Kidney (tissue), 22 donors: ENCODE measurements at places on chromosomes 6 and 20. TPM values are rescaled to one million over a fixed set of nuclear protein-coding genes. Genes with fewer than 3 reads are reported as not detected.
A peak's percentile ranks its signal among the peaks of the same experiment; 100 is the strongest.

The MUCL3 gene
- total RNA-seq: 0.13 TPM

The THBS2 gene
- 33.4 TPM for total RNA-seq

The SOX18 gene
- 56.7 TPM for total RNA-seq

The YIPF3 gene
- 107 TPM for total RNA-seq

DNA sequence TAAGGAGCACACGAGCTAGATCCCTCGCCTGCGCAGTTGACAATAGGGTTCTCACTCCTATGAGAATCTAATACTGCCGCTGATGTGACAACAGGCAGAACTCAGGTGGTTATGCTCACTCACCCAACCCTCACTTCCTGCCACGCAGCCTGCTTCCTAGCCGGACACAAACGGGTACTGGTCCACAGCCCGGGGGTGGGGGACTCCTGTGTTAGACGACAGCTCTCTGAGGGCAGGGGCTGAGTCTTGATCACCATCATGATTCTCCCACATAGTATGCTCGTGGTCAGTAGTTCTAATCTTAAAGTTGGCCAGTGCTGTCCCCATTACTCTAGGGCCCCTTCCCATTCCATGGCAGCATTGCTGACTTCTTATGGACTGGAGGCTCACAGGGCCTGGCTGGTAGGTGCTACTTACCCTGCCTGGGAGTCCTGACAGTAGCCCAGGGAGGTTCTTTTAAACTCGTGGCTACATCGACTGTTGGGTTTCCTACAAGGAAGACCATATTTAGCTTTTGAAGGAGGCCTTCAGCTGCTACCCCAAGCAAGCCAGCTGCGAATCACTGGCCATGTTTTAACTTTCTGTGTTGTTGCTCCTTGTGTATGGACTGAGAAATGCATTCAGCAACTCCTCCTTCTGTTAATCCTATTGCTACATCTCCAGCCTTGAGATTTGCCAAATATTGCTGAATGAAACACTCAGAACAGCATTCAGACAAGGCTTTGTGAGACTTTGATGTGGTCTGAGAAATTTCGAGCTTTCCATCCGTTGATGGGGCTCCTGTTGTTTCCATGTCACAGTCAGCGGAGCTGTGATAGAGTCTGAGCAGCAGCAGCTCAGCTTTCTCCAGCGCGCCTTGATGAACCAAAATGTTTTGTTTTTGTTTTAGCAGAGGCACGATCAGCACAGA is 300.3 kb downstream of the NRN1 start:
- no peak for DNase-seq
- no peaks in the 10 kb centered on the region for H3K27me3 ChIP-seq
- no peaks in the 10 kb centered on the region for H3K4me1 ChIP-seq
- no peak overlapping the region for H3K27ac ChIP-seq

- H3K36me3 ChIP-seq: no peaks in the 10 kb centered on the region
- no peaks in the 10 kb centered on the region for H3K27me3 ChIP-seq
- no peak overlapping the region for H3K27ac ChIP-seq
- H3K4me3 ChIP-seq: no peak overlapping the region
- H3K4me1 ChIP-seq: peaks cover 4% of the 10 kb centered on the region
These were observed 8.3 kb downstream of the MYL9 start for GRCh38 chr20:36549628-36549941.

DNA sequence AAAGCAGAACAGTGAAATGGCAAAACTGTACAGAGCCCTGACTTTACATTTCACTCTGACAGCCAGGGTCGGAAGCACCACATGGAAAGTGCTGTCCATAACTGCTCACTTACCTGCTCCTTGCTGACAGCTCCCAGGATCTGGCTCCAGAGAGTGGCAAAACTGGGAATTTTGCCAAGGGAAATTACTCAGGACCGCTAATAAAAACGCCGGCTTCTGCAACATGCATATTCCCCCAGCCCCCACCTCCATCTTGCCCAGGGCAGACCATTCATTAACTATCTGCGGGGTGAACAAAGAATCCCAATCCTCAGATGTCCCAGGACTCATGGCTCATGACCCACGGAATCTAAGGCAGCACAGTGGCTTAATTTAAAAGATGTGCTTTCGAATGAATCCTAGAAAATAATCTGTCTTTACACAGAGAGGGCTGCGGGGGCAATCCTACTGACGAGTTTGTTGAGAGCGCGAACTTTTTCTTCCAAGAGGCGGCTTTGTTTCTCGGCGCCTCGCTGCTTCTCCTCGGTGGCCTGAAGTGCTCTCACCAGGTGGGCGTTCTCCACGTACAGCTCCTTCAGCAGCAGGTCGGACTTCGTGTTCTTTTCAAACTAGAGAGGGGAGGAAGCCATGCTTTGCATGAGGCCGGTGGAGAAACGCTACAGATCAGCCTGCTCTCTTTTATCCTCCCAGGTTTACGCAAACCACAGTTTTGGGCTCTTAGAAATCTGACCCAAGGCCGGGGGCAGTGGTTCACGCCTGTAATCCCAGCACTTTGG is 45.8 kb downstream of the GINS1 start:
- peaks cover 20% of the 10 kb centered on the region for H3K36me3 ChIP-seq
- H3K4me1 ChIP-seq: no peaks in the 10 kb centered on the region
- no peak overlapping the region for H3K27ac ChIP-seq
- H3K4me3 ChIP-seq: no peak overlapping the region
- DNase-seq: peak; percentile 12

DNA sequence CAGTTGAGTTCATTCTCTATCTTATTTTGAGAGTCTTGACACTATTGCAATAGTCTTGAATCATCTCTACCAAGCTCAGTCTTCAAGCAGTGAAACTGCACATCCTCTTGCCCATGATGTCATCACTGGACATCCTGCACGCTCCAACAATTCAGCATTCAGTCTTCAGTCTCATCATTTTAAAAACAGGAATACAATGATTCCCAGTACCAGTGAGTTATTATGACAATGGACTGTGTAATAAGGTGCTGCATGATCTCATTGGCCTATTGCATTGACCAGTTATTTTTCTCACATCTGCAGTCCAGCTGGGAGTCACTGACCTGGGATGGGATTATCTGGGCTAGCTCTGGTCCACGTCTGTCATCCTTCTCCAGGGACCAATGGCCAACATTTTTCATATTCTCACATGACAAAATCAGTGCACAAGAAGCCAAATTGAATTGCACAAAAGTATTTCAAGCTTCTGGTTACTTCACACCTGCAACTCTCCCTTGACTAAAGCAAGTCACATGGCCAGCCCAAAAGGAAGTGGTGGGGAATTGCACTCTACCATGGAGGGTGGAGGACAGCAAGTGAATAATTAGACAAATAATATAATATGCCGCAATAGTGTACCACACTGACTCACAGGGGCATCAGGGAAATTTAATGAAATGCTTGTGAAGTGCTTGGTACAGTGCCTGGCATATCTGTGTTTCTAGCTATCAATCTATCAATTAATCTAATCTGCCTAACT is 6.4 kb upstream of the CST2 start:
- H3K4me3 ChIP-seq: no peak overlapping the region
- H3K36me3 ChIP-seq: no peaks in the 10 kb centered on the region
- H3K4me1 ChIP-seq: no peaks in the 10 kb centered on the region
- H3K27me3 ChIP-seq: no peaks in the 10 kb centered on the region

DNA sequence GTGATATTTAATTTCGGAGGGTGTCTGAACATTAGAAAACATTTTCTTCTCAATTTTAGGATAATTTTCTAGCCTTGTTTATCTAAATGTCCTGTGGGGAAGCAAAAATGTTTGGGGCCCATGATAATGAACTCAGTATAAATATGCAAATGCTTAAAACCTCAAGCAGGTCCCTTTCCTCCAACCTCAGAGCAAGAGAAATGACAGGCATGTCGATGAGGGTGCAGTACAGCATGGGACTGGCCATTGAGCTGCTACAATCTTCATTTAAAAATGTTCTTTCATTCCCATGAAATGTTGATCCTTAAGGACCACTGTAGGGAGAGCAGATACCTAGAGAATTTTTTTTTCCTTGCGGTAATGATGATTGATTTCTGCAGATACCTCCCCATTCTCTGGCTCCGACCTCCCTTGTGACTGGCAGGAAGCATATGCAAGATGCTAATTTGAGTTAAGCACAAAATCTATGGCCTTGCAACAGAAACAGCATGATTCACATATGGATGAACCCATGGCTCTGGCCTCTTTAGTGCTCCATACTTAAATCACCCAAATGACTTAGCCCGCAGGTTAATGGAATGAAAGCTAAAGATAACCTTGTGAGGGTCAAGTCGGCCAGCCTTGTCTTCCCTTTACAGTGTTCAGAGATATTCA is 243.3 kb downstream of the SOX4 start:
- H3K4me1 ChIP-seq: peaks cover 7% of the 10 kb centered on the region
- DNase-seq: no peak
- H3K27ac ChIP-seq: no peak overlapping the region
- H3K27me3 ChIP-seq: no peaks in the 10 kb centered on the region
- H3K4me3 ChIP-seq: no peak overlapping the region
- H3K36me3 ChIP-seq: no peaks in the 10 kb centered on the region

GRCh38 chr20:18739751-18740166 is 73.8 kb upstream of the SCP2D1 start:
- H3K27me3 ChIP-seq: no peaks in the 10 kb centered on the region
- H3K4me1 ChIP-seq: no peaks in the 10 kb centered on the region
- DNase-seq: peak; percentile 58
- no peak overlapping the region for H3K4me3 ChIP-seq
- H3K36me3 ChIP-seq: no peaks in the 10 kb centered on the region

DNA sequence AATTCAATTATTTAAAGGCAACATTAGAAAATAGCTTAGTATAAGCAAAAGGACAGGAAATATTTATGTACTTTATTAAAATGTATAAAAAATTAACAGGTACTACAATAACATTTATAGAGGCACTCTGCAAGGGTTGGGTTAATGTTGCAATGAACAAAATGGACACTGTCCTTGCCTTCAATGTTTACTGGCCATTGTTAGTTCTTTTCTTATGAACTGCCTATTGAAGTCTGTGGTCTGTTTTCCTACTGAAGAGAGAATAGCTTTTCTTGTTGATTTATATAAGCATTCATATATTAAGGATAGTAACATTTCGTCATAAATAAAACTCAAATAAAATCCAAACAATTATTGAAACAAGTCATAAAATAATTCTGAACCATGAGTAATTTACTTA is 135.3 kb upstream of the BEND6 start:
- H3K27ac ChIP-seq: no peak overlapping the region
- DNase-seq: no peak
- H3K4me3 ChIP-seq: no peak overlapping the region
- H3K36me3 ChIP-seq: no peaks in the 10 kb centered on the region

DNA sequence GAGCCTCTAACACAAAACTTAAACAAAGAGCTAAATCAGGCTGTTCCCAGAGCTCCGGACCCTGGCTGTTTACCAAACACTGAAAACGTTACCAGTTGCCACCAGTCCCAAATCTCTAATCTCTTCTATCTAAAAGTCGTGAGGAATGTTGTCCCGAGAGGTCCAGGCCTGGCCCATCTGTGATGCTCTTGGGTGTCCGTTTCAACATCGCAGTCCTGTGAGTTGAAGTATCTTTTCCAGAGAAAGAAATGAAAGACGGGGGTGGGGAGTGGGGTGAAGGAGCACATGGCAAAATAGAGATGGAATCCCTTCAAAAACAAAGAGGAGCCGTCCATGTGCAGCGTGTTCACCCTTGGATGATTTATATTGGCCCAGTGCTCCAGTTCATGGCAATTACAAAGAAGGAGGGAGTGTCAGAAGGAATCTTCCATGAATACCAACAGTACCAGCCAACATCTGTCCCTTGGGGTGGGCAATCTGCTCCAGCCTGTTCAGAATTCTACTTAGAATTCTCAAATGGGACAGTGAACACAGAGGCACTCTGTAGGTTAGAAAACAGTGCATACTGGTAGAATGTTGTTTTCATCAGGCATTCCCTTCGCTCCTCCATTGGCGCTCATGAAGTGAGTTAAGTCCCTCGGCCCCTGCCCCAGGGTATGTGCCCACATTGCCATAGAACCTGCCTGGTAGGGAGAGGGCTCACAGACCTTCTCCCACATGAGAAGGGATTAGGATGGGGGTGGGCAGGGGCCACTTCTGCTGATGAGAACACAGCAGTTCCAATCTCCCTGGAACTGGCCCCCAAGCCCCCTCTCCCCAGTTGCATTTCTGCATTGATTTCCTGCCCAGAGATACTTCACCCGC is 112.1 kb downstream of the LY86 start:
- H3K4me3 ChIP-seq: no peak overlapping the region
- peaks cover 8% of the 10 kb centered on the region for H3K4me1 ChIP-seq
- DNase-seq: no peak
- H3K36me3 ChIP-seq: no peaks in the 10 kb centered on the region
- H3K27ac ChIP-seq: peak overlapping the region; percentile 52
- H3K27me3 ChIP-seq: no peaks in the 10 kb centered on the region

GRCh38 chr6:152207915-152208714 is 400.6 kb downstream of the ESR1 start:
- no peak overlapping the region for H3K4me3 ChIP-seq
- peaks cover 62% of the 10 kb centered on the region for H3K36me3 ChIP-seq
- no peak overlapping the region for H3K27ac ChIP-seq
- H3K27me3 ChIP-seq: no peaks in the 10 kb centered on the region
- DNase-seq: no peak

DNA sequence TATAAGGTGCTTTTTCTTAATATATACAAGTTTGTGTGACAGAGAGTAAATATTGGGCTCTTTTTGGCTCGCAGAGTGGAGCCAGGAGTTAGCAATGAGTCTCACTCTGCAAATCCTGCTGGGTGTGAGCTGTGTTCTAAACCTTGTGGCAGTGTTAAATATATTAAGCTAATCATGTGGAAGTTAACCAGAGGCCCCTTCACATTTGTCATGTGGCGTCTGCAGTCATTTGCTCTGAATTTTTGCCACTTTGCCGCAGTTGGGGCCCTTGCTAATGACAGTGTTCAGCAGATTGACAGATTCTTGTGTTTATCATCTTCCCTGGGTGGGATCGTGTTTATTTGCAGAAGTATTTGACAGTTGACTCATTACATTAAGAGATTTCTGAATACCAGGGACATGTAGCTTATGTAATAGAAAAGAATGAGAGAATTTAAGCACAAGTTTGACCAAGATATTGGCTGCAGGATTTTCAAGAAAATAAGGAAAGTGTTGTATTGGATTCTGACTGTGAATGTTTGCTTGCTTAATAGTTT is 37.9 kb downstream of the SPATA2 start:
- no peaks in the 10 kb centered on the region for H3K27me3 ChIP-seq
- no peak overlapping the region for H3K27ac ChIP-seq
- no peaks in the 10 kb centered on the region for H3K4me1 ChIP-seq
- H3K36me3 ChIP-seq: peaks cover 2% of the 10 kb centered on the region
- DNase-seq: no peak

DNA sequence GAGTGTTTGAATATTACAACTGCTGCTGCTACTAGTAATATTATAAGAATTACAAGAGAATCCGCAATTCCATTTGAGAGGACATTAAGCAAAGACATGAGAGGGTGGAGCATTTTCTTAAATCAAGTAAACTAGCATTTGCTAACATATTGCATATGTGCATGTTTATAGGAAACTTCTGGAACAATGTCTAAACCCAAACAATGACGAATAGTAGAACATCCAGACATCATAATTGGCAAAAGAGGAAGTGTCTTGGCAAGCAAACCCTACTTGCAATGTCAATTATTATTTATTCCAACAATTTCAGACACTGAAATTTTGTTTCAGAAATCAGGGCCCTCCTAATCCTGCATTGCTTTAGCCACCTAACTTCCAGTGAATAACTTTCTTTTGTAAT is 1155.3 kb upstream of the GJE1 start:
- H3K27ac ChIP-seq: no peak overlapping the region
- H3K4me1 ChIP-seq: no peaks in the 10 kb centered on the region
- no peaks in the 10 kb centered on the region for H3K36me3 ChIP-seq
- DNase-seq: no peak
